ENCODE measurements at places on chromosomes 3 and 15.

GRCh38 chr15:61158504-61159407 lies 70.3 kb downstream of the RORA start:
- no peak for DNase-seq

GRCh38 chr3:112482675-112483074 lies 16.6 kb downstream of the BTLA start:
- DNase-seq, result no peak

DNA sequence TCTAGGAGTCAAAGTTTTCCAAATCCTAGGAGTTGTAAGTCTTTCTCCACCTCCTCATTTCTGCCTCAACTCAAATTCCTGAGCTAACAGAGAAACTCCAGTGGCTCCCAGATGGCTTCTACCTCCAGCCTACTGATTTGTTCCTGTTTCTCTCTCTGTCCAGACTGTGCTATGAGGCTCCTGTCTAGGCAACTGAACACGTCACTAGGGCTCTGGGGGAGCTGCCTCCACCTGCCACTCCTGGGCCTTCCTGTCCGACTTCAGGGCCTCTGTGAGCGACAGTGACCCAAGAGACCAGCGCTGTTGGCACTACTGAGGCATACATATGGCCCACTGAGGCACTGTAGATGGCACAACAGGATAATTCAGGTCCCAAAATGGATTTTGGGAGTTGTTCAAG lies 71.4 kb downstream of the EXOG start:
- no peak for DNase-seq

GRCh38 chr3:95333826-95334225 lies 1271.0 kb downstream of the NSUN3 start:
- DNase-seq, result no peak

All from EH (cell line).